ENCODE measurements at places on chromosomes 1 and 21.

GRCh38 chr1:84291882-84292655 is 9.4 kb upstream of the SAMD13 start:
- no peak for DNase-seq

DNA sequence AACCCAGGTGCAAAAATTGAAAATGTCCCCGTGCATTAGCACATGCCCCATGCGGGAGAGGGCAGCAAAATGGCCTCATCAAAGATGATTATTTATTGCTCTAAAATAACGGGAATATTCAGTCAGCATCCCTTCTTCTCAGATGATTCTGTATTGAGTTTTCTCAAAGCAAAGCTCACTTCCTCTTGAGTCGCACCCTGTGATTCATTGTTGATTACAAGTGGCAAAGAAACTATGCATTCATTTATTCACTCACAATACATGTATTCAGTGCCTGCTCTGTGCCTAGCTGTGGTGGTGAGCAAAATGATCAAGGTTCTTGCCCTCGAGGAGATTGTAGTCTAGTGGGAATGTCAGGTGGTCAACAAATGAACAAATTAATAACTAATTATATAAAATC is 226.0 kb upstream of the KAZN start:
- DNase-seq = no peak

GRCh38 chr21:46639489-46640386 is 4.3 kb downstream of the PRMT2 start:
- DNase-seq = peak; percentile 33

DNA sequence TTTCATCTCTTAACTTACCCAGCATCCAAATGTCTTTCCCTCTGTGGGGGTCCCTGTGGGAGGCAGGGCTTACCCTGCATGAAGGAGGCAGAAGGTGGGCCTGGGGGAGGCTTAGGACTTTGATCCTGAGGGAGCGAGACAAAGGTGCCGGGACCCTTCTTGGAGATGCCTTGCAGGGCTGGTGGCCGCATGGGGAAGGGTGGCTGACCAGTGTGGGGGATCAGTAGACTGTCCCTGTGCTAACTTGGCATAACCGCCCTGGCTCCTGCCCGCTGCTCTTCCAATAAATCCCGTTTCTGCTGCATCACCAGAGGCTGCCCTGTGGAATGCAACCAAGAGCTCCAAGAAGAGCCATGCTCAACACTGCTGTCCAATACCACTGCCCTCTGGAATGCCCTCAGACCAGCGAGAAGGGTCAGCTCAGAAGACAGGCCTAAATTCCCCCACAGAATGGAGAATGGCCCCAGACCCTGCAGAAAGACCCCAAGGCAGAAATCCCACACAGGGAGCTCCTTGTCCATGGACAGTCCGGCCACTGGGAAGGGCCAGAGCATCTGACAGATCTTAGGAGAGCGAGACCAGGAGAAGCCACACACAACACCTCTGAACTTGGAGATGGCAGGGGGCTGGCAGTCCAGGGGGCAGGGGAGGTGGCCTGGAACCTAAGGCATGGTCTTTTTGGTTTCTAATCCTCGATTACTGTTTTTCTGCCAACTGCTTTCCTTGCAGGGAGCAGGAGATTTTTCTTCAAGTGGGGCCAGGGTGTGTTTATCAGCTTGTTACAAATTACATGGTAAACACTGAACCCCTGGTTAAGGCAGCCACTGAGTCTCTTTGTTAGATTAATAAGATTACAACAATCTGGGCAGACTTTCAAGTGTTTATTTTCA is 46.7 kb upstream of the DMRTB1 start:
- no peak for DNase-seq

- peak; percentile 89 for DNase-seq
Observed at GRCh38 chr21:45555557-45556301, 13.5 kb upstream of the SLC19A1 start.

DNA sequence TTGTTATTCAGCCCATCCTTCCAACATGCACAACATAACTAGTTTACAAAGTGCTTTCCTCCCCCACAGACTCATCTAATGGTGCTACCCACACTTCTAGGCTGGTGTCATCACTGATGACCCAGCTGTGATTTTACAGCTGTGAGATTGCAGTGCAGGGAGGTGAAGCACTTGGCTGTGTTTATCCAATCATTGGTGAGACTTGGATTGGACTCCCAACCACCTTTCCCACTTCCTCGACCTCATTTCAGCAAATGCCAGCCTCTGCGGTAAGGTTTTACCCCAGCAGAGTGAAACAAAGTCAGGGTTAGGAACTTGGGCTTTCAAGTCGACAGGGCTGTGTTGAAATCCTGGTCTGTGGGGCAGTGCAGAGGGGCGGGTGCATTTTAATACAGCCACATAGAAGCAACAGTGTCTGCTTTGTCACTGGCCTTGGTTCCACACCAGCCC is 22.1 kb downstream of the ECHDC2 start:
- no peak for DNase-seq

DNA sequence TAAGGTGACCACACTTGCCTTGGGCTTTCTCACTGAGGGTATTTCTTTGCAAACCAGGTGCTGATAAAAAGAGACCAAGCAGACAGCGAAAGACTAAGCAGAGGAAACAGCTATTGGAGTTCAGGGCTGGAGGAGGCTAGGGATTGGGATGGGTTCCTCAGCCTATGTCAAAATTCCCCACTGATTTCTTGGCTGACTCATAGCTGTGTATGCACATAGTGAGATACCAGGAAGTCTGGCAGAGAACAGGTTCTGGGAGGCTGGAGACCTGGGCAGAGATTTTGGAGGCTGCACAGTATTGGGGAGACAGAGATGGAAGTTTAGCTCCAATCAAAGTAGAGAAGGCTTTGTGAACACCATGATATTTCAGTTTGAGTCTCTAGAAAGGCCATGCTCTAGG is 25.3 kb downstream of the YARS1 start:
- DNase-seq = no peak

- DNase-seq = no peak
Observed at GRCh38 chr1:209877087-209877764, 49.5 kb downstream of the UTP25 start.

- no peak for DNase-seq
Observed at GRCh38 chr21:43324596-43324995, 102.3 kb downstream of the SIK1 start.

DNA sequence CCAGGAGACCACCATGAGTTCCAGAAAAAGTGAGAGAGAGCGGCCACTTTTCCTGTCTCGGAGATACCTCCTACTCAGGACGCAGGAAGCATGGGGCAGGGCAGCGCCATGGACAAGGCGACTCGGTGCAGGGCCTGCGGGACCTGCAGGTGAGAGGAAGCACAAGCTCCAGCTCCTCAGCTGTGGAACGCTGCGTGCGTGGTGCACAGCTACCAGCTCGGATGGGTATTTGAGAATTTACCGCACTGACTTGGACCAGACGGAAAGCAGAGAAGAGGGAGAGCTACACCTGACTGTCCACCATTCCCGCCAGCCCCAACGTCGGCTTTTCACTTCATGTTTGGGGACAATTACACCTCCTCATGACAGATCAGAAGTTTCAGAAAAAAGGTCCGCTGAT is 8.2 kb upstream of the CDK11A start:
- DNase-seq = no peak

GRCh38 chr1:59318271-59318860 is 21.5 kb downstream of the FGGY start:
- DNase-seq = no peak

GRCh38 chr1:89557445-89557825 is 32.8 kb downstream of the LRRC8B start:
- DNase-seq = no peak

GRCh38 chr21:31952828-31953227 is 80.0 kb downstream of the HUNK start:
- no peak for DNase-seq

DNA sequence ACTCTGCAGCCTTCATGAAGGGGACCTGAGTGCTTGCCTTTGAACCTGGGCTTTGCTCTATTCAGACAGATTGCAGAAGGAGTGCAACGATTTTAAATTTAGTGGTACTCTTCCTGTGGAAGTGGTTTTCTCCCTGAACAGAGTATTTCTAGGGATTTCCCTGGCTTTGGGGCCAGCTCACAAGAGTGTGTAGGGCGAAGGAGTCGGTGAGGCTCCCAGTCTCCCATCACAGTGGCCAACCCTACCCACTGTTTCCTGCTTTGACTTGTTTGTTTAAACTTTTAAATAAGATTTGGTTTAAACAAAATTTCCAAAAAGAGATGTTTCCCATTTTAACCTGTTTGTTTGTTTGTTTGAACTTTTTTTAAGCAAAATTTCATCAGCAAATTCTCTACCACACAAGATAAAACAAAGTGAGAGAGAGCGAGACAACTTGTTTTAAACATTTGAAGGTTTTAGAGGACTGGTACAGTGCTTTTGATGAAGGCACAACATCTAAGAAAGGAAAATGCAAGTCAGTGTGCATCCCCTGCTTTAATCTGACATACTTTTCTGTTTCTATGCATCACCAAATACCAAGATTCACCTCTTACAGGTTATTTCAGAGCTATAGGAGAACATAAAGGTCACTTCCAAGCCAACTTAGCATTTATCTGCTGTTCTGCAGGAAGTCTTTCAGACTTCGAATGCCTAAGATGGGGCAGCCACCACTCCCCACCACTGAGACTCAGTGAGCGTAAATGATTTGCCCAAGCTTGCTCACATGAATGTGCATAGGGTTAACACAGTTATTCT is 6.6 kb downstream of the SELP start:
- DNase-seq = no peak

- DNase-seq = no peak
Observed at GRCh38 chr1:148160048-148160342, 7.9 kb upstream of the NBPF11 start.

- DNase-seq = no peak
Observed at GRCh38 chr1:27773826-27774445, 917 bp downstream of the STX12 start.

DNA sequence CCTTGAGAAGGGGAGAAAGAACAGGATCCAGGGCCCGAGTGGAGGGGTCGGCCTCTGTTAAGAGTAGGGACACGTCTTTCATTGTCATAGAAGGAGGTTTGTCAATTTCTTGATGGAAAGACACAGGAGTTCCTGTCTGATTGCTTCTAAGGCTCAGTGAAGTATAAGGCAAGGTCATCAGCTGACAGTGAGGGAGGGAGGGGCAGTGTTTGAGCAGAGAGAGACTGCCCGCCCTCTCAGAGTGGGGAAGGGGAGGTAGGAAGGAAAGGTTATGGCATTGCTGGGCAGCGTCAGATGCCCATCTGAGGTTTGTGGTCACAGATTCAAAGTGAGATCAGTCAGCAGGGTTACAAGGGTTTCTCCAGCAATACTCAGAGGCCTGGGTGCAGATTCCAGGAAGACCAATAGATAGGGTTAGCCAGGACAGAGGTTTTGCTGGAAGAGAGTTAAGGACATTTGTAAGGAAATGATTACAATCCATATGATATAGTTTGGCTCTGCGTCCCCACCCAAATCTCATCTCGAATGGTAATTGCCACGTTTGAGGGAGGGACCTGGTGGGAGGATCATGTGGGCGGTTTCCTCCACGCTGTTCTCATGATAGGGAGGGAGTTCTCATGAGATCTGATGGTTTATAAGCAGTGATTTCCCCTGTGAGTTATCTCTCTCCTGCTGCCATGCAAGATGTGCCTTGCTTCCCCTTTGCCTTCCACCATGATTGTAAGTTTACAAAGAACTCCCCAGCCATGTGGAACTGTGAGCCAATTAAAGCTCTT is 127.2 kb upstream of the GJB5 start:
- DNase-seq = no peak

DNA sequence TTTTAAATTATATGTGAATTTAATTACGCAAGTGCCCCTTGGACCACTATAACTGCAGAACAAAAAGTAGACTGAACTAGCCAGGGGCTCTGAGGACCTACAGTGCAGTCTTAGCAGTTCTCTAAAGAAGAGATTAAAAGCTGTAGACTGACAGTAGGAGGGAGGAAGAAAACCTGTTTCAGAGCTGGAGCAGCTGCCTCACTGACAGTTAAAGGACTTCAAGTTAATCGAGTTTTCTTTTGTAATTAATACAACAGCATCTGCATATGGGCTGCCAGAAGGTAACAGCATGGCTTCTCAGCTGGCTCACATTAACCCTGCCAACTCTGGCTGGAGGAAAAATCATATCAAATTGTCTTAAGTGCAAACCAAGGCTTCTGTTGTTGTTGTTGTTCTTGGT is 19.9 kb downstream of the DSTYK start:
- peak; percentile 32 for DNase-seq

DNA sequence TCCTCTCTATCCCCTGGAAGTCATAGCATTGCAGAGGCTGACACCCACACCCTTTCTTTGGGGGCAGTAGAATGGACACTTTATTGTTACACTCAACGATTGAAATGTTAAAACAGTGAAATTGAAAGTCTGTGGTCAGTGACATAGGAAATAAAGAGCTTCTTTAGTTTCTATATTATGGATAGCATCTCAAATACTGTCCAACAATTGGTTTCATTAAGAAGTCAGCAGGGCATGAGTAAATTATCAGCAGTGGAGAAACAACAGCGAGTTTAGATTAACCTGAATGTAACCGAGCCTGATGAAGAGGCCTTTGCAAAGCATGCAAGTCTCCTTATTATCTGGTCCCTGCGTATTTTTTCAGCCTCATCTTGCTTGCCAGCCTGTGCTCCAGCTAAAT is 350.7 kb downstream of the NTNG1 start:
- DNase-seq = no peak

GRCh38 chr1:180157108-180157507 is 2.4 kb downstream of the QSOX1 start:
- DNase-seq = no peak

DNA sequence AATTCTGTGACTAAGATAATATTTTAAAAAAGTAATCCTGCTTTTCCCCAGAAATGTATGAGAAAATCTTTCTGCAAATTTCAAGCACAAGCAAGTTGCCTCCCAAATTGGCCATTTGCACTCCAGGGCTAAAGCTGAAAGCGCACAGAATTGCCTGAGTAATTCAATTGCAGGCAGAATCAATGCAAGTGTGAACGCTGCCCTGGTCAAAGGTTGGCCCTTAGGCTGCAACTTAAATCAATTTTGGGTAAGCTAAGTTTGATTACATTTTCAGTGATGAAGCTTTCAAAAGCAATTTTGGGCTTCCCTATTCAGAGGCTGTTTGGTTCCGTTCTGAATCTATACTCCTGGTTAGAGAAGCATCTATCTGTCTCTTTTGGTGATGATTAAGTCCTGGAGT is 501.8 kb upstream of the ZRANB2 start:
- DNase-seq = no peak

GRCh38 chr1:230891413-230891812 is 23.1 kb upstream of the C1orf198 start:
- DNase-seq = no peak

GRCh38 chr1:51518586-51519047 is 449 bp downstream of the EPS15 start:
- DNase-seq = peak; percentile 76

- no peak for DNase-seq
Observed at GRCh38 chr1:103489935-103490334, 35.6 kb upstream of the RNPC3 start.

DNA sequence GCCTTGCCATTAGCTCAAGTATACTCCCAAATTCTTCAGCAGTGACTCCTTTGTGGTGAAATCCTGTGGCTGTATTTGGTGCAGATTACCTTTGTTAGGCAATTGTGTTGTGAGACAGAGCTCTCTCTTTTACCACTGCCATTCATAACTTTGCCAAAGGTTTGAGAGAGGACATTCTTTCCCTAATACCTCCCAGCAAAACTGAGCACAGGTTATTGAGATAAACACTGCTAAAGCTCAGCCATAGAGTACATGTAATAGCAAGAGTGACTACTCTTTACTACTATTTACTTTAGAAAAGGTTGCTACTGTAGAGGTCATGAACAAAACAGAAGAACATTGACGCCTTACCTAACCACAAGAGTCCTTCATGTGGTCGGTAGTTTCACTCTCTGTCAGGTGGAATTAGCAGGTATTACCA is 514.0 kb upstream of the ADAMTS5 start:
- no peak for DNase-seq

- DNase-seq = no peak
Observed at GRCh38 chr1:75630004-75630594, 19.2 kb upstream of the SLC44A5 start.

GRCh38 chr1:228697207-228698016 is 37.9 kb upstream of the RHOU start:
- DNase-seq = peak; percentile 78
